Purkinje cell (primary cell): ENCODE measurements at places on chromosomes 11 and 22. TPM values are rescaled to one million over a fixed set of nuclear protein-coding genes. Genes with fewer than 3 reads are reported as not detected.

The SLC15A3 gene
- 0.83 TPM in 1 of 2 replicates, not detected in the other for polyA plus RNA-seq

The RIMBP3C gene
- not detected in 2 replicates for polyA plus RNA-seq

The TTC28 gene
- 0.20 and 1.9 TPM in 2 replicates for polyA plus RNA-seq

The C11orf71 gene
- polyA plus RNA-seq: 3.1 and 3.6 TPM in 2 replicates

The MFRP gene
- polyA plus RNA-seq: not detected in 2 replicates

The TTLL12 gene
- 0.76 and 1.3 TPM in 2 replicates for polyA plus RNA-seq

The MCHR1 gene
- 0.60 TPM in 1 of 2 replicates, not detected in the other for polyA plus RNA-seq

The GGTLC2 gene
- not detected in 2 replicates for polyA plus RNA-seq

The GLYAT gene
- polyA plus RNA-seq: not detected in 2 replicates

The ACCSL gene
- polyA plus RNA-seq: not detected in 2 replicates

The A4GALT gene
- not detected in 2 replicates for polyA plus RNA-seq

The SMC1B gene
- not detected in 2 replicates for polyA plus RNA-seq

The CELSR1 gene
- polyA plus RNA-seq: 0.07 and 0.13 TPM in 2 replicates

The BIRC3 gene
- 1.5 TPM in 1 of 2 replicates, not detected in the other for polyA plus RNA-seq

The CTTN gene
- 26.9 and 34.6 TPM in 2 replicates for polyA plus RNA-seq

The MS4A8 gene
- polyA plus RNA-seq: 1.8 TPM in 1 of 2 replicates, not detected in the other

The KRTAP5-2 gene
- polyA plus RNA-seq: not detected in 2 replicates

The TMEM151A gene
- 6.2 and 8.1 TPM in 2 replicates for polyA plus RNA-seq

The OR56A1 gene
- polyA plus RNA-seq: not detected in 2 replicates

The SLC5A12 gene
- polyA plus RNA-seq: not detected in 2 replicates
